ENCODE measurements at places on chromosomes 7 and 10. TPM values are rescaled to one million over a fixed set of nuclear protein-coding genes. Genes with fewer than 3 reads are reported as not detected.

- no peak overlapping the region for H3K27ac ChIP-seq
- DNase-seq = no peak
- no peaks in the 10 kb centered on the region for H3K36me3 ChIP-seq
- H3K27me3 ChIP-seq = peaks cover 23% of the 10 kb centered on the region
- H3K4me1 ChIP-seq = peaks cover 56% of the 10 kb centered on the region
- no peak overlapping the region for H3K4me3 ChIP-seq
These were observed 34.6 kb downstream of the LRMDA start for GRCh38 chr10:75466001-75466400.

DNA sequence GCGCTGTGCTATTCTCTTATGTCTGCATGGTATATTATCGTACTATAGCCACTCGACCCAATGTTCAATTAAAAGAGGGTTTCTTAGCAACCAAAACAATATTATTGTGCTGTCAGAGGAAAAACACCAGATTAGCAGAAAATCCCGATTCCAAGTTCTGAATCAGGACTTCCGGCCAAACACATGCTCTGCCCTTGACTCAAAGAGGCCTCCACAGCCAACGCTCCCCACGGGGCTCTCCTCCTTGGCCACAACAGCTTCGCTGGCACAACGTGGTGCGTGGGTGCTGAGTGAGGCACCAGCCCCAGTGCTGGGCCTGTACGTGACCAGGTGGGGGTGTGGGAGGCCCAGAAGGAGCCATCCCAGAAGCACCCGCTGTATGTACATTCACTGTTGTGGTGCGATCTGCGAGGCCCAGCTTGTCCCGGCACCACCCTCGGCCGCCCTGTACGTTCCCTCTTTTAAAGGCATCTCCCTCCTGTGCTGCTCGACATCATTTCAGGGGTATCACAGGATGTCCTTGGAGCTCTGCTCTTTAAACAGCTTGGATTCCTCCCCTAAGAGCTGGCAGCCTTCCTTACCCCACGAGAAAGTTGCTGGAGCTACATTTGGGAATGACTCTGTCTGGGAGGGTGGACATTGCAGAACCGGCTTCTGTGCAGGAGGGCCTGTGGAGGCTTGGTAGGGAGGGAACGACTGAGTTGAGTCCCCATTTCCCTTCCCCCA, 736.2 kb downstream of the PARD3 start:
- no peaks in the 10 kb centered on the region for H3K4me1 ChIP-seq
- H3K36me3 ChIP-seq = peaks cover 3% of the 10 kb centered on the region
- no peaks in the 10 kb centered on the region for H3K27me3 ChIP-seq
- no peak overlapping the region for H3K27ac ChIP-seq
- no peak for DNase-seq

- no peak for DNase-seq
- peaks cover 21% of the 10 kb centered on the region for H3K4me1 ChIP-seq
- peaks cover 95% of the 10 kb centered on the region for H3K27me3 ChIP-seq
- H3K27ac ChIP-seq = no peak overlapping the region
- H3K4me3 ChIP-seq = peak overlapping the region; percentile 51
These were observed 2.8 kb downstream of the SP8 start for GRCh38 chr7:20783700-20784387.

- no peak overlapping the region for H3K4me3 ChIP-seq
- H3K36me3 ChIP-seq = peaks cover 8% of the 10 kb centered on the region
- no peak overlapping the region for H3K27ac ChIP-seq
- H3K27me3 ChIP-seq = no peaks in the 10 kb centered on the region
These were observed 37.7 kb downstream of the AGMO start for GRCh38 chr7:15524077-15524476.

DNA sequence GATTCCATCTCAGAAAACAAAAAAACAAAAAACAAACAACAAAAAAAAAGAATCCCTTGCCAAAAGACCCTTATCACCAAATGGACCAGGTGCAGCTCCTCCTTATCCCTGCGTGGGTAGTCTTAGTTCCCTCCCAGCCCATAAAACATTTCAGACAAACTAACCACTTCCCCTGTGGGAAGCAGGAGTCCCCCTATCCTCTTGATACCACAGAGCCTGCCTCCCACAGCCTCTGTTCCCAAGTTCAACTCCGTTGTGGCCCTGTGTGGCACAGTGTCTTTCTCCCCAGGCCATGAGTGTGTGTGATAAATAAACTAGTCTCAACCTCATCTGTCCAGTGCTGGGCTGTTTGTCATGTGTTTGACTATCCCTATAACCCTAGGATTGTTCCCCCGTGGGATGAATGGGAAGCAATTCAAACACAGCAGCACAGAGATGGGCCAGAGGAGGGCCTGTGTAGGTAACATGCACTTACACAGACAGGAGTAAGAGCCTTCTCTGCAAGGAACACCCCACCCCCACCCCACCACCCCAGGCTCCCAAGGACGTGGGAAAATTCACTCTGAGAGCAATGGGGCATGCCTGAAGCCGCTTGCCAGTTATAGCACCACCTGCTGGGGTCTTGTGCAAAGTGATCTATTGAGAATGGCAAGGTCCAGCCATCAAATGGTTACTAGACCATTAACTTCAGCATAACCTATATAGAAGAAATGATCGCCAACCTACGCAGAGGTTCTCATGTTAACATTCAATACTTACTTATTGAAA, 147.1 kb upstream of the GHITM start:
- peaks cover 4% of the 10 kb centered on the region for H3K27me3 ChIP-seq
- no peak overlapping the region for H3K27ac ChIP-seq
- no peak for DNase-seq
- no peaks in the 10 kb centered on the region for H3K4me1 ChIP-seq

GRCh38 chr7:25012254-25012653, 32.3 kb upstream of the OSBPL3 start:
- DNase-seq = no peak
- no peaks in the 10 kb centered on the region for H3K4me1 ChIP-seq
- no peak overlapping the region for H3K4me3 ChIP-seq
- no peak overlapping the region for H3K27ac ChIP-seq
- no peaks in the 10 kb centered on the region for H3K36me3 ChIP-seq
- H3K27me3 ChIP-seq = no peaks in the 10 kb centered on the region

GRCh38 chr7:1735262-1735661, 65.2 kb downstream of the ELFN1 start:
- no peaks in the 10 kb centered on the region for H3K4me1 ChIP-seq
- peaks cover 34% of the 10 kb centered on the region for H3K27me3 ChIP-seq
- H3K27ac ChIP-seq = no peak overlapping the region
- H3K4me3 ChIP-seq = no peak overlapping the region
- no peak for DNase-seq
- peaks cover 9% of the 10 kb centered on the region for H3K36me3 ChIP-seq

GRCh38 chr7:46493196-46493595, 572.1 kb upstream of the IGFBP3 start:
- peaks cover 30% of the 10 kb centered on the region for H3K4me1 ChIP-seq
- no peak overlapping the region for H3K4me3 ChIP-seq
- H3K27me3 ChIP-seq = no peaks in the 10 kb centered on the region
- H3K27ac ChIP-seq = peak overlapping the region; percentile 27

DNA sequence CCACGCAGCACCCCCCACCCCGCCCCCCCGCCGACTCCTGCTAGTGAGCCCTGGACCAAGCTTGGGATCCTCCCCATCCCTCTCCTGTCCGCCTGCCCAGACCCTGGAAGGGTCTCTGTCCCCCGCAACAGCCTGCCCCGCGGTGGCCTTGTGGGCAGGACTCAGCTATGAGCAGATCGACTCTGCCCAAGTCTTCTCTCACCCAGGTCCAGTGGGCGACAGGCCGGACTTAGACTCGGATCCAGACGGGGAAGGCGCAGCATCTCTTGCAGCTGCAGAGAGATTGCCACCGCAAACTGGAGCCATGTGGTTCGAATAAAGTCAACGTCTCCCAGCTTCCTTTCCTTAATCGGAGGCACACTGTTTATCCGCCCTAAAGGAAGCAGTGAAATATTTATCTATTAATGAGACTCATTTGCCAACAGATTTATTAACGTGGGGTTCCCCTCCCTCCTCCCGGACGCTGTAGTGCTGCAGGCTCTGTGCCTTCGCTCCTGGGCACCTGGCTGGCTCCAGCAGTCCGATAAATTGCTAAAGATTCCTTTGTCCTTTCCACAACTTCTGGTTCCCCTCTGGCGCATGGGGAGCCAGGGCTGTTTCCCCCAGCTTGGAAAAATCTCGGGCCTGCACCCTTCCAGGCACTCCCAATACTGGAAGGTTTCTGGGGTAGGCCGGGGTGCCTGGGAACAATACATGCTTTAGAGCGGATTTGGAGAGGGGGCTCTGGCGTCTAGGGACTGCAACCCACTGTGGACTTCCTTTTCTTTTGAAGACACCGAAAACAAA, 634 bp upstream of the HOXA7 start:
- peaks cover 61% of the 10 kb centered on the region for H3K4me1 ChIP-seq
- H3K27ac ChIP-seq = peak overlapping the region; percentile 81
- DNase-seq = no peak
- peak overlapping the region; percentile 70 for H3K4me3 ChIP-seq

DNA sequence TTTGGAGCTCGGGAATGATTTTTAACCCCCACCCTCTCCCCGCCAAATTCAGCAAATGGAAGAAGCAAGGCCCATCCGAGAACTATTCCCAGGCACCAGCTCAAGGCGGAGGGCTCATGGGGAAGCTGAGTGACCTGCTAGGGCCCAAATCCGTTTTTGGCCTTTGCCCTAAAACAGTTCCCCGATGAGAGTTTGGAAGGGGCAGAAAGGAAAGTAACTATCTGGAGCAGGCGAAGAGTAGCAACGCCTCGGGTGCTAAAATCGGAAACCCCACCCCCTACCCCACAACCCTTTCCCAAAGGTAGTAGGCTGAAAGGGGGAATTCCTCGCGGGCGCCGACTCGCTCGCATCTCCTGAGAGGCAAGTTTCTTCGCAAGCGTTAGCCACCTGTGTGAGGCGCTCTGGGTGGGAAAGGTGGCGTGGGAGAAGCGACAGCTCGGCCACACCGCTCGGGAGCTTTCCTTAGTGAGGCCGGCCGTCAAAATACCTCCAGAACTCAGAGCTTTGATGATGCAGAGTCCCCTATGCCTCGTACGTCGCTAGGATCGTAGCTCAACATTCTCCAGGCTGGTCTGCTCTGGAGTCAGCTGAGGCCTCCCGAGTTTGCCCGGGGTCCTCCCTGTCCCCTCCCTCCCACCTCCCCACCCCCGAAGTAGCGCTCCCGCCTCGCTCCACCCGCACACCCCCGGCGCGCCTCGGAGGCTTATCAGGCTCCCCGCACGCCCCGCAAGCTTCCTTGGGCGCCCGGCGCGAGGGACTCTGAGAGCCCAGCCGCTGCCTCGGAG, 642 bp upstream of the PRKG1 start:
- no peaks in the 10 kb centered on the region for H3K36me3 ChIP-seq
- peak overlapping the region; percentile 97 for H3K27ac ChIP-seq
- no peak for DNase-seq
- H3K27me3 ChIP-seq = no peaks in the 10 kb centered on the region
- H3K4me1 ChIP-seq = peaks cover 34% of the 10 kb centered on the region
- H3K4me3 ChIP-seq = peak overlapping the region; percentile 90

- H3K4me3 ChIP-seq = no peak overlapping the region
- peaks cover 62% of the 10 kb centered on the region for H3K4me1 ChIP-seq
- peak overlapping the region; percentile 76 for H3K27ac ChIP-seq
- DNase-seq = no peak
- no peaks in the 10 kb centered on the region for H3K27me3 ChIP-seq
- H3K36me3 ChIP-seq = no peaks in the 10 kb centered on the region
These were observed 378.1 kb downstream of the RPS24 start for GRCh38 chr10:78411716-78412115.

- DNase-seq = no peak
- H3K4me1 ChIP-seq = peaks cover 13% of the 10 kb centered on the region
- H3K4me3 ChIP-seq = no peak within 1 kb of the TSS
- H3K27ac ChIP-seq = no peak within 1 kb of the TSS
- no peaks in the 10 kb centered on the region for H3K36me3 ChIP-seq
These were observed at the start of gene ASB15 for GRCh38 chr7:123601530-123601929. Gene ASB15 (plus strand): TSS chr7:123601821. CDS start chr7:123614503, 12,682 bp downstream.

- DNase-seq = no peak
- peak overlapping the region; percentile 34 for H3K27ac ChIP-seq
- peaks cover 4% of the 10 kb centered on the region for H3K4me1 ChIP-seq
- H3K4me3 ChIP-seq = no peak overlapping the region
These were observed 44.1 kb upstream of the GATAD1 start for GRCh38 chr7:92402920-92403759.

- H3K4me3 ChIP-seq = no peak overlapping the region
- H3K27me3 ChIP-seq = no peaks in the 10 kb centered on the region
- H3K4me1 ChIP-seq = peaks cover 22% of the 10 kb centered on the region
- no peaks in the 10 kb centered on the region for H3K36me3 ChIP-seq
- peak overlapping the region; percentile 85 for H3K27ac ChIP-seq
These were observed 6.1 kb upstream of the UBE2H start for GRCh38 chr7:129958643-129959470.

- H3K4me3 ChIP-seq = no peak overlapping the region
- no peak for DNase-seq
- H3K27me3 ChIP-seq = no peaks in the 10 kb centered on the region
- peaks cover 14% of the 10 kb centered on the region for H3K36me3 ChIP-seq
These were observed 85.6 kb upstream of the CAPZA2 start for GRCh38 chr7:116776610-116777289.

GRCh38 chr7:135501402-135501801, 8.5 kb downstream of the CNOT4 start:
- DNase-seq = no peak
- H3K27ac ChIP-seq = no peak overlapping the region
- no peak overlapping the region for H3K4me3 ChIP-seq
- H3K4me1 ChIP-seq = peaks cover 13% of the 10 kb centered on the region

GRCh38 chr7:131111081-131111576, 216.5 kb upstream of the MKLN1 start:
- peaks cover 38% of the 10 kb centered on the region for H3K4me1 ChIP-seq
- H3K4me3 ChIP-seq = peak overlapping the region; percentile 95
- no peaks in the 10 kb centered on the region for H3K36me3 ChIP-seq
- no peak overlapping the region for H3K27ac ChIP-seq

DNA sequence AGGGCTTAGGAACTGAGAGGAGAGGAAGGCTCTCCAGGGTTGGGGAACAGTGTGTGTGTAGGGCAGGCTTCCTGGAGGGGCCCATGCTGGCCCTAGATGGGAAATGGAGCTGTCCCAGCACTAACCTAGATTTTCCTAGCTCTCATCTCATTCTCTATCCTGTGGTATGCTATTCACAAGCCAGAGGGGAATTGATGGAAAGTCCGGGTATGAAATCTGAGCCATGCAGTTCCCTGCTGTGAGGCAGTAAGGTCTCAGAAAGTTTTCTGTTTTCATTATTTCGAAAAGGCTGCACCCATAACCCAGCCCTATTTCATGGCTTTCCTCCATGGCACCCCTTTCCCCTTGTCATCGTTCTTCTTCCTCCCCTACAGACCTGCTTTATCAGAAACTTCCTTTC, 220.3 kb downstream of the RPS24 start:
- H3K36me3 ChIP-seq = no peaks in the 10 kb centered on the region
- peaks cover 8% of the 10 kb centered on the region for H3K4me1 ChIP-seq
- no peak overlapping the region for H3K27ac ChIP-seq
- H3K4me3 ChIP-seq = no peak overlapping the region
- no peaks in the 10 kb centered on the region for H3K27me3 ChIP-seq
- DNase-seq = no peak

The SFTPA1 gene
- total RNA-seq = not detected

The EPO gene
- total RNA-seq = 0.27 TPM

The JCAD gene
- 20.4 TPM for total RNA-seq

The ZNF467 gene
- total RNA-seq = 38.0 TPM

The SLC13A1 gene
- not detected for total RNA-seq

The SPAM1 gene
- not detected for total RNA-seq

The CABCOCO1 gene
- total RNA-seq = 2.5 TPM

The NFE2L3 gene
- total RNA-seq = 12.3 TPM

The EBLN1 gene
- total RNA-seq = not detected

The INSIG1 gene
- total RNA-seq = 38.2 TPM

All from mesothelial cell of epicardium (in vitro differentiated cells).